ENCODE measurements at places on chromosomes 1 and 21. TPM values are rescaled to one million over a fixed set of nuclear protein-coding genes. Genes with fewer than 3 reads are reported as not detected.

Gene GJA8
- not detected for total RNA-seq

Gene MYOM3
- 0.07 TPM for total RNA-seq

Gene SLFNL1
- total RNA-seq = 0.03 TPM

Gene STIL
- 21.1 TPM for total RNA-seq

GRCh38 chr1:175459591-175460238, 267.1 kb upstream of the KIAA0040 start:
- no peak for DNase-seq
- no peak overlapping the region for H3K27ac ChIP-seq
- H3K4me1 ChIP-seq = no peaks in the 10 kb centered on the region
